ENCODE measurements at places on chromosomes 1 and 21.

GRCh38 chr1:226877669-226878068 lies 7.3 kb downstream of the PSEN2 start:
- DNase-seq: no peak

GRCh38 chr1:176719447-176719846 lies 256.5 kb downstream of the PAPPA2 start:
- DNase-seq: no peak

DNA sequence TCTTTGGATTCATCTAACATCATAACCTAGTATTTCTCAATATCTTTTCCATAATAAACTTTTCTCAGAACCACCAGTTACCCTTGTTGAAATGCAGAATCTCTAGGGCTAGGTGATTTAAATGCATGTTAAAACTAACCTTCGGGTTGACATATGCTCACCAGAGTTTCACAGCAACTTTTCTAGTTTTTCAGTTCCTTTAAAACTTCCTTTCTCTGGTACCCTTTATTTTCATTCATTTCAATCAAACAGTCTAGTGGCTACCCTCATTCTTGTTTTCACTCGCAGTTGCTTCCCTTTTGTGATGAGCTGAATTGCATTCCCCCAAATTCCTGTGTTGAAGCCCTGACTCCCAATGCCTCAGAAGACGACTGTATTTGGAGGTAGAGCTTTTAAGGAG lies 712.8 kb upstream of the CHRM3 start:
- DNase-seq: no peak

DNA sequence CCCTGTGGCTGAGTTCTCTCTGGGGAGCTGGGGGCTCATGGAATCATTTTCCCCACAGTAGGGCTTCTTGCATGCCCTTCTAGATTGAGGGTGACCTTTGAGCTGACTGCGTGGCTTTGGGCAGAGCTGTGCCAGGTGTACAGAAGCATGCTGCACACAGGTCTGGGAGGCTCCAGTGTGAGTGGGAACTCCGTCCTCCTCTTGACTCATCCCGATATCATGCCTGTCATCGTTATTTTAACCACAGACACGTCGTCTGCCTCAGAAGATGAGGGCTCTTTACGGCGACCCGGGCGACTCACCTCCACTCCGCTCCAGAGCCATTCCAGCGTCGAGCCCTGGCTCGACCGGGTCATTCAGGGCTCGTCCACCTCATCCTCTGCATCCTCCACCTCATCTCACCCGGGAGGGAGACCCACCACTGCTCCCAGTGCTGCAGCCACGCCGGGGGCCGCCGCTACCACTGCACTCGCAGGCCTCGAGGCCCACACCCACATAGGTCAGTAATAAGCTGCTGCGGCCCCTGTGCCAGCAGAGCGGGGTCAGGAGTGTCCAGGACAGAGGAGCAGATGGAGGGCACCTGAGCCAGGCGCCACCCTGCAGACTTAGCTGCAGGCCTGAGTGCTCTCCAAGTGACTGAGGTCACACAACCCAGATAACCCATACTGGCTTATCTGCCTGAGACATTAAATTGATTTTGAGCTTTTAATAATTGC lies 39.8 kb downstream of the DIP2A start:
- DNase-seq: no peak

DNA sequence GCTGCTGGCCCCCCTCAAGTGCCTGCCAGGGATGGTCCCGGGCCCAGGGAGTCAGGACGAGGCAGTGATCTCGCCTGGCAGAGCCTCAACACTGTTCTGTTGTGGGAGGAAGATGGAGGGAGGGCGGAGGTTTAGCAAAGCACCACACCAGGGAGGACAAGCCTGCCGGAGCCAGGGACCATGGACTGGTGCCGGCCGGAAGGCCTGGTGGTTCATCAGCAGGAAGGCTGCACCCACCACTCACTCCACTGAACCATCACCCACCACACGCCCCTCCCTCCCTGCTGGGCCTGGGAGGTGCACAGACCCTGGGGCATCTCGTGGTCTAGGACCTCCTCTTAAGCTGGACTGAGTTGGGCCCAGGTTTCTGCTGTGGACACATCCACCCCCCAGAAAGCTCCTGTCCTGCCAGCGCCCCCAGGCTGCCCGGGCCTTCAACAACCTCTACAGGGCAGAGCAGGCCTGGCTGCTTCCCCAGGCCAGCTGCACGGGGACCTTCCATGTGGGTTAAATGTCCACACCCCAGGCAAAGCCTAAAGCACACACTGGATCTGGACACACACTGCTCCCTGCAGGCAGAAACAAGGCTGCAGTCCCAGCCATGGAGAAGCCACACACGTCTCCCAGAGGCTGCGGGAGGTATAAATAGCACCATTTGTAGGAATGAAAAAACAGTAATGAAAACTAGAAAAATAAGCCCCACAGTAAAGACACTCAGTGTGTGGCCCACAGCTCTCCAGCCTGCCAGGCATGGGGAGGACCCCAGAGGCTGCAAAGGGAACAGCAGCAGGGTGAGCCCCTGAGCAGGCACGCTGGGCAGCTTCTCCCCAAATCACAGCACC lies 10.4 kb upstream of the TMEM240 start:
- DNase-seq: no peak

DNA sequence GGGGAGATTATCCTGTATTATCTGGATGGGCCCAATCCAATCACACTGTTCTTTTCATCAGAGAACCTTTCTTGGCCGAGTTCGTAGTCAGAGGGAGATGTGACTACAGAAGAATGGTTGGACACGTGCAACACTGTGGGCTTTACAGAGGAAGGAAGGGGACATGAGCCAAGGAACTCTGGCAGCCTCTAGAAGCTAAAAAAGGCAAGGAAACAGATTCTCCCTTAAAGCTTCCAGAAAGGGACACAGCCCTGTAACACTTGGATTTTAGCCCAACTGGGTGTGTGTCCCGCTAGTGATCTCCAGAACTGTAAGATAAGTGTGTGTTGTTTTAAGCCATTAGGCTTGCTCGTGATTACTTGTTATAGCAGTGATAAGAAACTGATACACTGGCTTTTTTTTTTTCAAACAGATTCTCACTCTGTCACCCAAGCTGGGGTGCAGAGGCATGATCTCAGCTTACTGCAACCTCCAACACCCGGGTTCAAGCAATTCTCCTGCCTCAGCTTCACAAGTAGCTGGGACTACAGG lies 53.9 kb upstream of the FBXO28 start:
- no peak for DNase-seq

DNA sequence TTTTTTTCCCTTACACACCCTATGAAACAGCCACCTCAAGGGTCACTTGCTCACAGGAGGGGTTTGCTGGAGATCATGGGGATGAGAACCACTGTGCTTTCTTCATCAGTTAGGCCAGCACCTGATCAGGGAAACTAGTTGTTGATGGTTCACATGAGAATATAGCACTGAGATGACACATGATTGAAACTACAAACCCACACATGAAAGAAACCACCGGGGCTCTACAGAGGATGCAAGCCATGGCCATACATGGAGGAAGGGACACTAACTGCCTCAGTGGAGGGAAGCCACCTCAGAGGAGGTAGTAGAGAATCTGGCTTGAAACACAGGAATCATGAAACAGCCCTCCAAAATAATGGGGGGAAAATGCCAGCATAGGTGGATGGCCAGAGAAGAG lies 63.2 kb downstream of the PRKAB2 start:
- DNase-seq: no peak

DNA sequence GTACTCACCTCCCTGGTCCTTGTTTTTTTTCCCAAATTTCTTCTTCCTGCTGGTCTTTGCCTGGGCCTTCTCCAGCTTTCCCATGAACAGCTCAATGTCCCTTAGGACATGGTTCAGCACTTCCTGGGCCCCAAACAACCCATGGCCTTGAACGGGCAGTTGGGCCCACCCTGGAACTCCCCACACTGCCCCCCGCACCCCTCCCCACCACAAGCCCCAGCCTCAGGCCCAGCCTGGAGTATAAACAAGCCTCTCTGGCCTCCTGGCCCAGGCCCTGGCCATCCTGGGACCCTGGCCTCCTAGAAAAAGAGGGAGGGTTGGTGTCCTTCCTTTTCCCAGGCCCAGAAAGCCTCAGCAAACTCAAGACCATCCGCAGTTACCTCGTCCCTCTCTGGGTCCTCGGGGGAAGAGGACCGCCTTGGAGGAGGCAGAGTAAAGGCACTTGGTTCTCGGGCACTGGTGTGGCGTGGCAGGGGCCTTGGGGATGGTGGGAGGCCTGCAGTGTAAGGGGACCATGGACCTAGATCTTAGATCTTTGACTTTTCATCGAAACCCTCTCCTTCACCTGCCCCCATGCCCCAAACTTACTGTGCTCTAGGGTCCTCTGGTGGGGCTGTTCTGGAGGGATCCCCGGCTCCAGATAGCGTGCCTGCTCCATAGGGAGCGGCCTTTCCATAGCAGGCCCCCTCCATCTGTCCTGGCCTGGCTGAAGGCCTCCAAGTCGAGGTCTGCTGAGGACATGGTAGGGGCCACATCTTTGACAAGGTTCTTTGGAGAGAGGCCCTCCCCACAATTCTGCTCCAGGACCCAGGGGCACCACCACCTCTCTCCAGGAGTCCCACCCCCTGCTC lies 5.6 kb downstream of the EPS8L3 start:
- DNase-seq: no peak

GRCh38 chr1:10973552-10973951 lies 38.9 kb upstream of the TARDBP start:
- DNase-seq: no peak

DNA sequence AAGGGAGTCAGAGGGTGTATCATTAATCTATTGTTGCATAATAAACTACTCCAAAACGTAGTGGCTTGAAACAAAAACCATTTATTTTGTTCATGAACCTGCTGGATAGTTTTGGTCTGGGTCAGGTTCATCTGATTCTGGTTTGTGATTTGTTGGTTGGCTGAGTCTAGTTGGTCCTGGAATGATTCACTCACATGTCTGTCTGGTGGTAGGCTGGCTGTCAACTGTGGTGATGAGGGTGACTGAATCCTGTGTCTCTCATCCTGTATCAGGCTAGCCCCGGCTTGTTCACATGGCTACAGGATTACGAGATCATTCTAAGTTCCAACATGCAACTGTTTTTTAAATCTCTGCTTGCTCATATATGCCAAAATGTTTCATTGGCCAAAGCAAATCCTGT lies 22.5 kb upstream of the SIKE1 start:
- no peak for DNase-seq

- DNase-seq: no peak
Observed at GRCh38 chr1:207841293-207841692, 69.6 kb downstream of the CD34 start.

- DNase-seq: no peak
Observed at GRCh38 chr1:67651031-67651430, 34.0 kb upstream of the GADD45A start.

DNA sequence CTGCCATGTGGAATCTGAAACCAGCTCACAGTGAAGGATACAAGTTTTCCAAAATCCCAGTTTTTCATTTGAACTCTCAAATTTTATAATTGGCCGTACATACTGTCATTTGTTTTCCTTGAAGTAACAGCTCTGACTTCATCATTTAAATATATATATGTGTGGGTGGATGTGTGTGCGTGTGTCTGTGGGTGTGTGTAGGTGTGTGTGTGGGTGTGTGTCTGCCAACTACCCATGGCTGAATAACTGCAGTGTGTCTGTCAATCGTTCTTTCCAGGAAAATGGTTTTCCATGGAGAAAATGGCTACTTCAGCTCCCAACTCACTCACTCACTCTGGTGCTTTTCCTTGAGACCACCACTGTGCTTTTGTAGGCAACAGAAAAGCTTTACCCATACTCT lies 169.0 kb downstream of the PLPP3 start:
- DNase-seq: no peak

DNA sequence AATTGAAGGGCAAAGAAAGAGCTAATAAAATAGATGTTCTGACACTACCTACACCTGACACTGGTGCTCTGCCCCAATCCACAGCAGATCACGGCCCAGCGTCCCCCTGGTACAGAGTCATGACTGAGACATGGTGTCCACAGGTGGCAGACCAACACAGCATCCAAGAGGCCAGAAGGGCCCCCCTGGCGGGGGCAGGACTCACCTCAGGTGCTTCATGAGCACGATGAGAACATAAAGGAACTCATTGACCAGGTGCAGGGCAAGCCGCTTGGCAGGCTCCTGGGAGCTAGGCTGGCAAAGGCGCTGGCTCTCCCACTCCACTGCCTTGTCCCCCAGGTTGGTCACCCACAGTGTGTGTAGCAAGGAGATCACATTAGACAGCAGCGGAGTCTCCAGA lies 20.4 kb downstream of the MRAP start:
- no peak for DNase-seq

DNA sequence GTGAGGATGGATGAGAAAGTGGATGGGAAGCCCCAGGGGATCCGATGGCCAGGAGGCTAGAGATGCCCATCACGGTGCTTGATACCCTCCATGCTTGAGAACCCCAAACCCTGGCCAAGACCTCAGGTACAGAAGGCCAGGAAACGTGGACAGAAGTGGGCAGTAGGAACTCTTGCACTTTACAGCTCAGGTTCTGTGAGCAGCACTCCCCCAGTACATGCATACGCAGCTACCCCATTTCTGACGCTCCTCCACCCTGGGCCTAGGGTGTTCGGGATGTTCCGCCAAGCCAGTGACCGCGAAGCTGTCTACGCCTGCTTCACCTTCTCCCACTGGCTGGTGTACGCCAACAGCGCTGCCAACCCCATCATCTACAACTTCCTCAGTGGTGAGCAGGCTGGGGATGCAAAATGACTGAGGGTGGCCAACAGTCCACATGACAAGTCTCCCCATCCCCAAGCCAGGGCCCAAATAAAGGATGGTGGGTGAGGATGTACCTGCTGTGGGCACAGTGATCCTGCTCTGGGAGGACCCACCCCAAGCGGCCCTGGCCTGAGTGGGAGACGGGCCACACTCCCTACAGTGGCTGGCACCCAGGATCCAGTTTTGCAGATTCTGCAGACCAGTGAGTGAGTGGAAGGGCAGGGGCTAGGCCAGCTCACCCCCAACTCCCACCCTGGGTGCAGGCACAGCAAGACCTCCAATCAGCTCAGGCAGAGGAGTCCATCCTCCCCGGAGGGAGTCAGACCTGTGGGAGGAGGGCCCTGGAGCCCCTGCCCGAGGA lies 7.4 kb downstream of the HCRTR1 start:
- DNase-seq: no peak

- no peak for DNase-seq
Observed at GRCh38 chr1:55194851-55195250, 20.3 kb downstream of the USP24 start.

DNA sequence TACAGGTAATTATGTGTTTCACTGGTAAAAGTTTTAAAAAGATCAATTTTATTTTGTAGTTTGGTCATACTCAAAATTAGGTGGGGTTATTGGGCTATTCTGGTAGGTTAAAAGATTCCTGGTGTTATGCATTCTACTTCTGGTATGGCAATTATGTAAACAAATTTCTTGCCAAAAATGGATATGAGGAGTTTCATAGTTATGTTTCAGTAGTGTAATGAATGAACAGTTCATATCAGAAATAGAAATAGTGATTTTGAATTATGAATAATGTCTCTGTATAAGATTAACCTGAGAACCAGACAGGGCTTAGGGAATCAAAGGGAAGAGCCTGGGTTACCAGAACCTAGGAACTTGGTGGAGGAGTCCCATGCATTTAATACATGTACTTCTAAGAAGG lies 15.9 kb downstream of the ATF6 start:
- no peak for DNase-seq

Data from CD4-positive, alpha-beta T cell treated with Interleukin-1 beta for 1 hour (primary cell).